KBM-7 (cell line): ENCODE measurements at places on chromosomes 1 and 21.

DNA sequence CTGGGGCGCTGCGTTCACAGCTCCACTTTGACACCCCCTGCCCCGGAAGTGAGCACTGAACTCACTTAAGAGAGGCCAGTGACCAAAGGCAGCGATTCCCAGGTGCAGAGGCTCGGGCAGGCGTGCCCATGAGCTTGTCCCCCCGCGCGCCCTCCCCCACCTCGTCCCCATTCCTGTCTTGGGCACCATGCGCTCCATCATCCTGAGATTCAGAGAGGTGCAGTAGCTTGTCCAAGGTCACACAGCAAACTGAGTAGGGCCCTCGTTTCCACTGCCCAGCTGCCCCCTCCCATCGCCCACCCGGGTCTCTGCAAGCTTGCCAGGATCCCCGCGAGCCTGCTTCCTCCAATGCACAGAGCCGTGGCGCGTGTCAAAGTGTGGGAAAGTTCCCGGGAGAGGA lies 68.0 kb downstream of the SYT2 start:
- no peak for DNase-seq

- no peak for DNase-seq
Observed at GRCh38 chr1:208127792-208128529, 116.2 kb downstream of the PLXNA2 start.

- DNase-seq, result no peak
Observed at GRCh38 chr1:76027341-76027740, 47.2 kb upstream of the ST6GALNAC3 start.

DNA sequence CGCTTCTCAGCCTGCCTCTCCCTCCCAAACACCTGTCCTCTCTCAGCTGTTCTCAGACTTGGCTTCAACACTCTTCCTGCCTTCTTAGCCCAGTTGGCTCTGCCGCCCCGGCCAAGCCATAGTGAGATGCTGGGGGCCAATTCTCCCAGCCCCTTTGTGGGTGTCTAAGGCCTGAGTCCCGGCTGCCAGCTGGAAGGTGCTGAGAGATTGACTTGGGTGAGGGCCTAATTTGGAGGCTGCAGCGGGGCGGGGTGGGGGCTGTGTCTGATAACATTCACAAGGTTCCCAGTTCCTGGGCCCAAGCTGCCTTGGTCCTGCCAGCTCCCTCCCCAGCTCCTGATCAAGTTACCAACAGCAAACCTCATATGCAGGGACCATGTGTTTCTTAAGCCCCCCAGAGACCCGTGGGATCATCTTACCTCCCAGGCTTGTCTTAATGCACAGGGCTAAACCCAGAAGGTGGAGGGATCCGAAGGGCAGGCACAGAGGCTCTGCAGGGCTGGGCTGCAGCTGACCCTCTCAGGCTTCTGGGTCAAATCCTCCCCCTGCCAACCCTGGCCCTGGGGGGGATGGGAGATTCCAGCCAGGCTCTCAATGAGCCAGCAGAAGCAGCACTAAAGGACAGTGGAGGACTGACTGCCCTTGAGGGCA lies 9.8 kb downstream of the INKA2 start:
- DNase-seq, result no peak

DNA sequence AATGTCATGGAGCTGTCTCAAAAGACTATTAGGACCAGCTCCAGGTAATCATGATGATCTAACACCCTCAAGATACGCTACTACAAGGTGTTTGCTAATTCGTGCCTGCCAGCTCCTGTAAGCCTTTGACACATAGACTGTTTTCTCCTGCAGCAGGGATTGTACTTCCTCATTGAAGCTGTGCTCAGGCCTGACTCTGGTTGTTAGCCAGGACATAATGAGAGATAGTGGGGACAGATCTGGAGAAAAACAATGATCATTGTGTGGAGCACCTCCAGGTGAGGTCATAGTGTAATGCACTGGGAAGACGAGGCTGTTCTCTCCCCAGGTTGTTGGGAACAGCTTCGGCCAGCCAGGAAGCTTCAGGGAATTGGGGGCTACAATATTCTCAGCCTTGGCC lies 94.6 kb downstream of the SETD4 start:
- DNase-seq, result no peak

DNA sequence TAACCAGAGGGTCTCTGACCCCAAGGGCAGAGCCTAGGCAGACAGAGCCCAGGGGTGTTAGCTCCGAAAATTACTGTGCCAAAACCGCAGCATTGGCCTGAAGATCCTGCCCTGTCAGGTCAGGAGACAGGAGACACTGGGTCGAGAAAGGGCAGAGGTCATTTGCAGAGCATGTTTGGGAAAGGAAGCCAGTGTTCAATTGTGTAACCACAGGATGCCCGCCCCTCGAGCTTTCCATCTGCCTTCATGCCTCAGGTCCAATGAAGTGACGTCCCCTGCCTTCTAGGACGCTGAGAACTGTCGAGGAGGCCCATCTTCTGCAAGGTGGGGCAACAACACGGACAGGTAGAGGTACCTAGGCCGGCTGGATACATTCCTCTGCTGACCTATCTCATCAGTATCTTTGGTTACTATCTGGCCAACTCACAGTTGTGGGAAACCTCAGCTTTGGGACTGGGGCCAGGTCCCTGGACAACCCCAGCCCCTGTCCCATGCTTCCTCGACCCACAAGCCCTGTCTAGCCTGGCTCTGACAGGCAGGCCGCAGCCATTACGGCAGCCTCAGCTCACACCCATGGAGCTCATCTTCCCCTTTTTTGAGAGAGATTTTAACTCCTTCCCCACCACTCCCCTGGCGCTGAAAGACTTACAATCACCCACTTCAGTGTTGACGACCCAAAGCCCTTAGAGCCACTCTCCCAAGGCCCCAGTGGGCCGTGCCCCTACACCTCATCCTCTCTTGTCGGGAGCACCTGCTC lies 1.3 kb downstream of the ARL8A start:
- DNase-seq, result peak; percentile 87

- no peak for DNase-seq
Observed at GRCh38 chr1:111987502-111987901, 2.0 kb downstream of the KCND3 start.

GRCh38 chr1:151222130-151222529 lies 23.8 kb downstream of the PIP5K1A start:
- DNase-seq, result no peak

- DNase-seq, result no peak
Observed at GRCh38 chr1:77672374-77672773, 10.1 kb downstream of the ZZZ3 start.

DNA sequence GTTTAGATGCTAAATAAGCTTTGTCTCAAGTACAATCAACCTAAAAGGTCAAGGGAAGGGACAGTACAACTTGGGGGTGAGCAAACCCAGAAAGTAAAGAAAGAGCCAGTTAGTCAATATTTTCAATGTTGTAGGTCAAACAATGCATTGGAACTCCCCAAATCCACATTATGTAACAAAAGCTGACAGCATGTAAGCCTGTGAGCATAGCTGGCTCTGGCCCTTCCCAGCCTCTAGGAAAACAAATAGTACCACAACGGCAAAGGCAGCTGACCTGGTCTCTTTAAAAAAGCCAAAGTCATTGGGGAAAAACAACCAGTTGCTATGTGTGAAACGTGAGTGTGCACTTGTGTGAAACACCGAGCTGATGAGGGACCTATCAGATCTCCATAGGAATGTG lies 3.4 kb downstream of the CBR1 start:
- DNase-seq, result no peak

DNA sequence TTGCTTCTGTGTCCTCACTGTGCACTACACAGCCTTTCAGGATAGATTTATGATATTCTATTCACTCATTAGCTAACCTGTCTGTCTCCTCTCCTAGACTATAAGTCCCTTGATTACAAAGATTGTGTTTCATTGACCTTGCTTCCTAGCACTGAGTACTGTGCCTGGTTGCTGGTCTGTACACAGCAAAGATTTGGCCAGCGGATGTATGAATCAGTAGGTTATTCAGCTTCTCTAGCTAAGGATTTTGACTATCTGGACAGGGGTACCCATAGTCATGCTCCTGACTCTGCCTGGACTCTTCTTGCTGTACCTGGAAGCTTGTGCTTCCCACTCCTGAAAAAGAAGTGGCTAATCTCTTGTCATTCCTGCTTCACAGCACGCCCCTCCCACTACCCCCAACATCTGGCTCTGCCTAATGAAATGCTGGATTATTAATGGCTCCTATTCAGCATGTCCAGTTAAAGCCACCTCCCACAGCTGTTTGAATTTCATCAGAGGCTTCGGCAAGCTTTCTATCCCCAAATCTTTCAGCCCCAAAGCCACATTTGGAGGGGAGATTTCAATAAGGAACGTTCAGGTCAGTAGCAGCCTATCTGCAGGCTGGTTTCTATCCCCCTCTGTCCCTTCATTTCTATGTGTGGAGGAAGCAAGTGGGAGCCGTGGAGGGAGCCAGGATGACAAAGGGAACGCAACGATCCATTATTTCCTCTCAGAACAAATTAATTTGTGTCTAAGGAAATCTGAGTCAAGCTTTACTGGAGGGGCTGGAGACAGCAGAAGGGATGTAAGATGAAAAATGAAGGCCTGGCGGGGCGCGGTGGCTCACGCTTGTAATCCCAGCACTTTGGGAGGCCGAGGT lies 64.8 kb upstream of the PPM1J start:
- no peak for DNase-seq

DNA sequence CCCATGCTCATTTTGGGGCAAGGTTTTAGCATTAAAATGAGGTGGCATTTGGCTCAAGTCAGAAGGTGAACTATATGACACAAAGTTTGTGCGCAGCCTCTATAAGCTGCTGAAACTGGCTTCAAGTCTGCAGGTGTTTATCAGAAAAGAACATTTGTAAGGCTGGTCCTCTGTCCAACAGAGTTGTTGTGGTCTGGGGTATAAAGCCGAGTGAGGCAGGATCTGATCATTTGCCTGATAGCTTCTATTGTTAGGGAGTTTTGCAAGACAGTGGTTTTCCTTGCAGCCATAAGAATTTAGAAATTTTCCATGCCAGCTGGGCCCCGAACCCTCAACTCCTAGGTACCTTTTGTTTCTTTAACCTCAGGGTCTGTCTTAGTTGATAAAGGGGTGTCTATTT lies 130.8 kb downstream of the PGBD5 start:
- DNase-seq, result no peak

GRCh38 chr1:54324251-54325140 lies 81.7 kb downstream of the SSBP3 start:
- no peak for DNase-seq

DNA sequence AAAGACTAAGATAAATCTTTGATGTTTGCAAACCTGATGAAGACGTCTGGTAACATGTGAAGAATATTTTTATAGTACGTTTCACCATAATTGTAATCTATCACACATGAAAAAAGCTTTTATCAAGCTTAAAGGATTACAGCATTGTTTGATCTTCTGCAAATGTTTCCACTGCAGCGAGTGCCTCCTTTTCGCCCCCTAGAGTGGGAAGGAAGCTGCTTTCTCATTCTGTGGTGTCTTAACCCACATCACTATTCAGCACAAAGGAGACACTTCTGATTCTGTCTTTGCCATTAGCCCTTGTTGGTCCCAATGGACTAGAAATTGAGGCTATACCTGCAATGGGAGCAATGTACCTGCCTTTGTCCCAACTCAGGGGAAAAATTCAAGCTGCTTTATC lies 46.0 kb upstream of the IL12RB2 start:
- DNase-seq, result peak; percentile 36

- peak; percentile 82 for DNase-seq
Observed at GRCh38 chr1:220137019-220137786, 43.3 kb downstream of the IARS2 start.

DNA sequence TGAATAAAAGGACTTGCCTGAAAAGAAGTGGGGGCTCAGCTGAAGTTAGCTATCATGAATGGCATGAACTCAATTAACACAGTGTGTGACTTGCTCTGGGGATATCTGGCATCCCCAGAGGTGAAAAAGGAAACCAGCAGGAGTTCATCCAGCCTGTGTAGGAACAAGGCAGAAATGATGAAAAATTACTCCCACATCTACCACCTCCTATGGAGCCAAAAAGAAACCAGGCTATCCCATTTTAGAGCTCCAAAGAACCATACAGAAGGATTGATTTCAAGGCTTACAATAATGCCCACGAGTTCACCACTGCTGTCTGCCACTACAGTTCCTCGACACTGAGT lies 25.3 kb downstream of the TP53BP2 start:
- DNase-seq, result no peak

DNA sequence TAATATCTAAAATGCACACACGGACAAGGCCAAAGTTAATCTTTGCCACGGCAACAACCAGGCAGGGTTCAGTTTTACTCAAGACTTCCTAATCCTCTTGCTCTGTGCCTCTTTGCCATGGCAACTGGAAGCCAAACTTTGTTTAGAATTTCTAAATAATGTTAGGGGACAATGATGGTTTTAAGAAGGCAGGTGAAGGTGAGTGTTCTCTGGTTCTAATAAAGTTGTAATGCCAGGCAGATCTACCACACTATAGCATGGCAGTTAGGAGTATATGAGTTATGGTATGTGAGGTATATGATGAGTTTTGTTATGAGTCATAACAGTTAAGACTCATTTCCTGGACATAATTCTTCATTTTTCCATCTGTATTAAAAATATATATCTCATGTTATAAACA lies 2.7 kb downstream of the PTPRC start:
- peak; percentile 75 for DNase-seq

DNA sequence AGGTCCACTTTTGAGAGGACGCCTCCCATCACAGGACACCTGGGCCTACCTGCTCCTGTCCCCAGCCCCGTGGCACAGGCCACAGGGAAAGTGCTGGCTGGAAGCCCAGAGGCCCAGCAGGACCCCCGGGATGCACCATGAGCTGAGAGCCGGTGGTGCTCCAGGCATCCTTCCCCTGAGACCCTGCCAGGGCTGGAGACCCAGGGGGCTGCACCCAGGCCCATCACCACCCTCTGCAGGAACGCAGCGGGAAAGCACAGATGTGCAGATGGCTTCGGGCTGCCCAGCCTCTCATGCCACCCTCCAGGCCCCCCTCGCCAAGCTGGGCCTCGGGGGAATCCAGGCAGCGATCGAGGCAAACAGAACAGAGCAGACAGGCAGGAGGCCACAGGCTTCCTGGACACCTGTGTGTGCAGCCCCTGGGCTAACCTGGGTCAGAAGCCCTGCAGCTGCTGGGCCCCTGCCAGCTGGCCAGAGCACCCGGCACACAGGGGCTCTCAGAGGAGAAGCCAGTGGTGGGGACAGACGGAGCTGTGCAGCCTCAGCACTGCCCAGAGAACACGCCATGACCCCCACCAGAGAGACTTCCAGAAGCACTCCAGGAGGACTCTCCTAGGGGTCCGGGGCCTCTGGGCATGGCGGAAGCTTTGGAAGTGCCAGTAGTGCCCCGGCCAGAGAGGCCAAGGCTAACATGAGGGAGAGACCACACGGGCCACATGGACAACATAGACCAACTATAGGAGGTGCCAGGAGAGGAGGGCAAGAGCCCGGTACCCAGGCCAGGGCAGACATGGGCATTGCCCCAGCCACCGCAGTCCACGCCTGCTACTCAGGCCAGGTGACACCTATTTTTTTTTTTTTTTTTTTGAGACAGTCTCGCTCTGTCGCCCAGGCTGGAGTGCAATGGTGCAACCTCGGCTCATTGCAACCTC lies 71.4 kb downstream of the ARHGEF16 start:
- no peak for DNase-seq

DNA sequence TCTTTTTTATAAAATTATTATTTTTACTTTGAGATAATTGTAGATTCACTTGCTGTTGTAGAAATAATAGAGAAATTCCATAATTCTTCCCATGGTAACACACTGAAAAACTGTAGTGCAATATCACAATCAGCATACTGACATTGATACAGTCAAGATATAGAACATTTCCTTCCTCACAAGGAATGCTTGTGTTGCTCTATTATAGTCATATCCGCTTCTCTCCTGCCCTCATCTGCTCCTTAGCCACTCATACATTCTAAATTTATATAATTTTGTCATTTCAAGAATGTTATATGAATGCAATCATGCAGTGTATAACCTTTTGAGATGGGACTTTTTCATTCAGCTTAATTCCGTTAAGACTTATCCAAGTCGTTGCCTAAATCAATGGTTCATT lies 320.2 kb downstream of the BARHL2 start:
- no peak for DNase-seq
